ENCODE measurements at places on chromosomes 1 and 21.

DNA sequence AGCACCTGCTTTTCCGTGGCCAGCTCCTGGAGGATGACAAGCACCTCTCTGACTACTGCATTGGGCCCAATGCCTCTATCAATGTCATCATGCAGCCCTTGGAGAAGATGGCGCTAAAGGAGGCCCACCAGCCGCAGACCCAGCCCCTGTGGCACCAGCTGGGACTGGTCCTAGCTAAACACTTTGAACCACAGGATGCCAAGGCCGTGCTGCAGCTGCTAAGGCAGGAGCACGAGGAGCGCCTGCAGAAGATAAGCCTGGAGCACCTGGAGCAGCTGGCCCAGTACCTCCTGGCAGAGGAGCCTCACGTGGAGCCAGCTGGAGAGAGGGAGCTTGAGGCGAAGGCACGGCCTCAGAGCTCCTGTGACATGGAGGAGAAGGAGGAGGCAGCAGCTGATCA, 413 bp downstream of the UBL4B start:
- no peak for DNase-seq

DNA sequence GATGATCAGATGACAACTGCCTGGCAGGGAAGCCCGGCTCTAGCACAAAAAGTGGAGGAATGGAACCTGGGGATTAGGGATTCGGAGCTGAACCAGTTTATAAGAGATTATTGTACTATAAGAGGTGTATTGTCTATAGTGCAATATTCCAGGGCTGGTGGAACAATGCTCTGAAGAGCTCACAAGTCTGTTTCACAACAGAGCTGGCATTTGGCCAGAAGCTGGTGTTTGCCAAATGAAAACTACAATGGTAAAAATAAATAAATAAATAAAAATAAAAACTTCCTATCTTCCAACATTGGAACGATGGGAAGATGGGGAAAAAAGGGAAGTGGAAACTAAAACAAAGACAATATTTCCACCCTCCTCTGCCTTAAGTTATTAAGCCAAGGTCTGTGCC, 73.5 kb downstream of the CHODL start:
- DNase-seq: no peak

- DNase-seq: no peak
Measured at GRCh38 chr1:189323091-189323490, 1154.6 kb downstream of the BRINP3 start.

DNA sequence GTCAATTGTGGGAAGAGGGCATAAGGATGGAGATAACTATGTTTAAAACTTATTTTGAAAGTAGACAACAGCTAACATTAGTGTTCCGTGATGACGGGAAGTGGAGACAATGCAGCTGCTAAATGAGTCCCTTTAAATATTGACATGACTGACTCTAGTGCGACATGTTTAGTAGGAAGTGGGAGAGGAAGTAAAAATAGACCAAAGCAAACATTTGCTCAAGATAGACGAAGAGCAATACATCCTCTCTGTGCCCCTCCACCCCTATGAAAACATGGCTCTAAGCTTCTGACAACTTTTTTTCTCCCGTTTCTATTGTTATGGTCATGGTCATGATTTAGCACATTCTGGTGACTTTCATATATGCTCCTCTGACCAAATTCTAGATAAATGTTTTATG, 60.0 kb upstream of the HMCN1 start:
- DNase-seq: no peak

DNA sequence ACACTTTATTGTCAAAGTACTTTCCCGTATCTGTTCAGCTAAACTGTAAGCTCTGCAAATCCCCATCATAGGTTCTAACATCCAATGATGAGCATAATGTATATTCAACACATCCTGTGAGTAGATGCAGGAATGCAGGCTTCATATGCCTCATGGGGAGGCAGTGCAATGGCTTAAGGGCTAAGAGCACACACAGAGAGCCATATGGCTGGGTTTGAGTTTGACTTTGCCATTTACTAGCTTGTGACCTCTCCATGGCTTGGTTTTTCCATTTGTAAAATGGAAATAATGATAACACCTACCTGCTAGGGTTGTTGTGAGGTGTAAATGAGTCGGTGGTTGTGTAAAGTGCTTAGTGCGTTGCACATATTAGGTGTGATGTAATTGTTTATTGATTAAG, 13.4 kb downstream of the RCSD1 start:
- DNase-seq: no peak

GRCh38 chr21:15616864-15617574, 112.8 kb upstream of the USP25 start:
- DNase-seq: no peak

DNA sequence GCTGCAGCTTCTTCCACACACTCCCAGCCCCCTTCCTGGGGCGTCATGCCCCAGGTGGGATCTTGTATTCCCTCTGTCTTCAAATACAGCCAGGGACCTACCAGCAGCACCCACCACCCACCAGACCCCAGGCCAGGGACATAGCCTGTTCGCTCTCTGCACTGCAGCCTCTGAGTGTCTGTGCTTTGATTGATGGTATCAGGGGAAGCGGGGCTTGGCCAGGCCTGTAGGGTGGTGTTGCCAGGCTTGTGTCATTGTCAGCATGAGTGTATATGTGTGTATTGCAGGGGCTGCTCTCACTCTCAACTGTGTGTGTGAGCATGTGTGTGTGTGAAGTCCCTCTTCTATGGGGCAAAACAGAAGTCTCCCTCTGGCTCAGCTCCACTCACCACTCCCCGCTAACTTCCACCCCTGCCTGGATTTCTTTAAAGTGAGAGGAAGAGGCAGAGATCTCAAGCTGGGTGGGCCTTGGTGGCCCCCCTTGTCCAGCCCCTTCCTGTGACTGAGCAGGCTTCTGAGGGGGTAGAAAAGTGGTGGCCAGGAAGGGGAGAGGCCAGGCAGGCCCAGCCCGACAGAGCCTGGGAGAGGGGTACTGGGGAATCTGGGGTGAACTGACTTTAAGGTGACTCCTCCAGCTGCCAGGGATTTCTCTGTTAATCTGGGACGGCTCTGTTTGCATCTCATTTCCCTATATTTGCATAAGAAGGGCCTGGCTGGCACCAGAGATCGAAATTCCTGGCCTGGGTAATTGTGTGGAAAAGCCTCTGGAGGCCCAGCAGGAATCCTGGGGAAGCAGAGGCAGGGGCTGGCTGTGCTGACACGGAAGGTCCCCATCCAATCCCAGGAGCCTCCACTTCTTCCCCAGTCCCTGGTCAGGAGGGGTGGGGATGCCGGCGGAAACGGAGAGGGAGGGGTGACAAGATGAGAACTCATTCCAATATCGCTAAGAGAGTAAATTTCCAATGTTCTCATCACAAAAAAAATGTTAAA, 18.6 kb upstream of the ADGRB2 start:
- no peak for DNase-seq

DNA sequence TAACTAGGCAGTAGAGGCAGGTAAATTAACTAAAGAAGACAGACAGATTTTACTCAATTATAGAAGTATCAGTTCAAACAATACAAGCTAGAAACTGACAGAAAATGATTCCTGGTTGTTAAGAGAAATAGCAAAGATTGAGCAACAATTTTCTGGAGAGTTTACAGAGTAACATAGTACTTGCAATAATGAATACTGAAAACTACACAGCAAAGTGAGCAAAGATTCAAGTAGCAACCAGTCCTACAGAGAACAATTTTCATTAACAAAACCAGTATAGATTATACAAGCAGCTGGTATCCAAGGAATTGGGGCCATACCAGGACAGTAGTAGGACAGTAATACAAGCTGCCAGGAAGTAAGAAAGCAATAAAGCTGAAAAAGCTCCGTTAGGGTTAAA, 37.6 kb downstream of the EYA3 start:
- no peak for DNase-seq

DNA sequence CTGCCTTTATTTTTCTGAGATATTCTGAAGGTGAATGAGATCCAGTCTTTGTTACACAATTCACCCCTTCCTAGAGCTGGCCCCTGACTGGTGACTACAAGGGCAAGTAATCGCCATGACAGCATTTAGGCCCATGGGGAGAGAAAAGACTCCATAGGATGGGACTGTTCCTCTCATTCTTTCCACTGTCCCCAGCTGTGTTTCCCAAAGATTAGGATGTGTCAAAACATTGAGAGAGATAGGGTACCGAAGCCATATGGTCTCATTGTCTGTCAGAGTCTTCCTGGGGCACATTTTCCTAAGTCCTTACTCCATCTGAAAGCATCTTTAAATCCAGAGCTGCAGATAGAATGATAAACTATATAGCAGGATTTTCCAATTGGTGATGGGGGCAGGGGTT, 423.5 kb downstream of the OMA1 start:
- DNase-seq: no peak

GRCh38 chr1:159922511-159923202, 2.6 kb downstream of the TAGLN2 start:
- DNase-seq: peak; percentile 90

- DNase-seq: no peak
Measured at GRCh38 chr1:248918131-248918530, 12.1 kb downstream of the PGBD2 start.

- peak; percentile 88 for DNase-seq
Measured at GRCh38 chr1:236018885-236019453, 45.9 kb downstream of the NID1 start.

DNA sequence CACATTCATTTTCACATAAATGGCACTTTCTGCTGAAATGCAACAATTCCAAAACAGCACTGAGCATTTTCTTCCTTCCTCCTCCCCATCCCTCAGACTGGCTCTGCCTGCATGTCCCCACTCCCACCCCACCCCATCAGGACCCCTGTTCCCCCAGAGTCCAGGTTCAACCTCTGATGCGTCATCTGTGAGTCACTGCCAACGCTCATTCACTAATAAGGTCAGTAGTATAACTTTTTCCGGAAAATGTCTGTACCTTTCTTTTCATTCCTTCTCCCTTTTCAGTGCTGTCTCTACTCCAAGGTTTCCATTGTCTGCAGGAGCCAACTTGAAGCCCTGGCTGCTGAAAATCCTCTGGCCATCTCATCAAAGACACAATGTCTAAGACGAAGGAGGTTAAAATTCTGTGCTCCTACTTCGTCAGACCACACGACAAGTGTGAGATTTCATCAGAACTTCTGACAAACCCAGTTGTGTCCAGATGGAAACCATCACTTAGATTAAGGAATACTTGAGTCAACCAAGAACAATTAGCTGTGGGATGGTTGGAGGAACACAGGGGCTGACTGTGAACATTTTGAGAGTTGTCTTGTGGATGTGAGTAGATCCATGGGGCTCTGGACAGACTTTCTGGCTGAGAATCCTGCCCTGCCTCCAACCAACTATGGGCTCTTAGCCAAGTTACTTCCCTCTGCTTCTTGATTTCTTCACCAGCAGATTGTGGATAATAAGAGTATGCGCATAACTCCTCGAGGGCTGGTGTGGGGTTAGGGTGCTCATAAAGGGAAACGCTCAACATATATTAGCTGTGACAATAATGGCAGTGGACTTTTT, 35.6 kb upstream of the UTS2 start:
- DNase-seq: no peak

GRCh38 chr1:175520186-175520585, 223.2 kb downstream of the TNR start:
- DNase-seq: no peak

DNA sequence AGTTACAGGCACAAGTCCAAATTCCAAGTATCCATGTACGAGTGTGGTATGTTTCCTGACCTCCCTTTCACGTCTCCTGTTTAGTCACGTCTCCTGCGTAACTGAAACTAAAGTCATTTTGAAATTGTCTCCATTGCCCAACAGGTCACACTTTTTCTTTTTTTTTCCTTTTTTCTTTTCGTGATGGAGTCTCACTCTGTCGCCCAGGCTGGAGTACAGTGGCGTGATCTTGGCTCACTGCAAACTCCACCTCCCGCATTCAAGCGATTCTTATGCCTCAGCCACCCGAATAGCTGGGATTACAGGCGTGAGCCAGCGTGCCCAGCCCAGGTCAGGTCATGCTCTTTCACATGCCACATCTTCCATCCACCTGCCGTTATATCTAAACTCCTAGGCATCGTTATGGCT, 38.2 kb downstream of the L1TD1 start:
- no peak for DNase-seq

GRCh38 chr1:193581341-193581740, 394.9 kb upstream of the B3GALT2 start:
- DNase-seq: no peak

DNA sequence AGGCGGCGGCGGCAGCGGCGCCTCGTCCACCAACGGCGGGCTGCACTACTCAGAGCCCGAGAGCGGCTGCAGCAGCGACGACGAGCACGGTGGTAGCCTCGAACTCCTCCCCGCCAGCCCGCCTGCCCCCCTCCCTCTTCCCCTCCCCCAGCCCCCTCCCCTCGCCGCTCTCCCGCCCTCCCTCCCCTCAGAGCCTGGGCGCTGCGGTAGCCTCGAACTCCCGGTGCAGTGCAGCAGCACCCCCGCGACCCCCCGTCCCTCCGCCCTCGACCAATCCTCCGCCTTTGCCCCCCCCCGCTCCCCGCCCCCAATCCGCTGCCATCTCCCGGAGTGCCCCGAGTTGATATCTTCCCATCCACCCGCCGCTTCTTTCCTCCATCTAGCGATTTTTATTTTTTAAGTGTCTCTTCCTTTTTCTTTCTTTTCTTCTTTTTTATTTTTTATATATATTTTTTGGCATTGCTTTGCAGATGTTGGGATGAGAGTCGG, 516 bp downstream of the RCOR3 start:
- no peak for DNase-seq

- DNase-seq: no peak
Measured at GRCh38 chr1:197981561-197981960, 64.4 kb downstream of the LHX9 start.

DNA sequence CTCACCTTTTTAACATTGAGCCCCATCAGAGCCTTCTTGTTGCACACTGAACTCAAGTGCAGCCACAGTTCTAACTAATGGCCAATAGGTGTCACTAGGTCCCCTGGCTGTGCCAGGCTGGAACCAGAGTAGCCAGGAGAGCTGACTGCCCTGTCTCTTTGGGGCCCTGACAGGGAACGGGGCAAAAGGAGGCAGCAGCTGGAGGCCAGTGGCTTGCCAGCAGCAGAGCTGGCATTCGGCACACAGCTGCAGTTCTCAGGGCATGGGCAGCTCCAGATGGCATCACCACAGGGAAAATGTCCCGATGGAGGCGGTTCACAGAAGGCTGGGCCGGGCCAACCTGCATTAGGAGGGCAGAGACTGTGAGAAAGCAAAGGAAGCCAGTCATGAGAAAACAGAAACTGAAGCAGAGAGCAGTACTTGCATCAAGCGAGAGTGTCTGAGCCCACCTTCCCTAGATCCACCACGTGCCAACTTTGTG, 188.6 kb downstream of the FCRL5 start:
- peak; percentile 51 for DNase-seq

DNA sequence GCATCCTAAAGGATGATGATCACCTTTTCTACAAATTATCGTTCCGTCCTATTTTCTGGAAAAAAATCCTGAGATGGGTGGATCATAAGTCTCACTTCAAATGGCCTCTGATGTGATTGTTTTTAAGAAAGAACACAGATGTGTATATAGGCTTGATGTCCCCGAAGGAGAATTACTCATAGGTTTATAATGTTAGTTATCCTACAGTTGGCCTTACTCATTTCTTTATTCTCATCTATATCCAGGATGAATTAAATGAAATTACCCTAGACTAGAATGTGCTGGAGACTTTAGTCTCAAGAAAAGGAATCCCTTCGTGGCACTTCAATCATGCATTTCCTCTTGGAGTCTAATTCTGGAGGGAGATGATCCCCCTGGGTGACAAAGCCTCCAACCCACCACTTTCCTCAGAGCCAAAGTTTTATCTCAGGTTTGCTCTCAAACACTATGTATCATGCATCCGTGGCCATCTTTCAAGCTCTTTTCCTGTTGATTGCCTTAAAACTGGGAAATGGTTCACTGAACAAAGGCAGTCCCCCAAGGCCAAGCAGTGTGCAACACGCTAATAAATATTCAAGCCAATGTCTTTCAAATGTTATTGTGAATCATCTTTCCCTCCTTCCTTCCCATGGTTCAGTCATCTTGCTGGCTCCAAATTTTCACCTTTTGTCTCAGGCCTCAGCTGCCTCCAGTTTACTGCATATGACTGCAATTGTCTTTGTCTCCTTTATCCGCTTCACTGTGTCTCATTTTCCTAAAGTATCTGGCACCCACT, 32.5 kb upstream of the SMYD2 start:
- DNase-seq: no peak

Measured in left lobe of liver (tissue), 2 donors.